T47D (cell line): ENCODE measurements at places on chromosomes 7 and 10.
A peak's percentile ranks its signal among the peaks of the same experiment; 100 is the strongest.

- DNase-seq, result peak; percentile 55
Observed at GRCh38 chr7:143321734-143322133, 5.8 kb downstream of the CLCN1 start.

- DNase-seq, result no peak
Observed at GRCh38 chr10:103734731-103735130, 120.6 kb downstream of the SH3PXD2A start.

DNA sequence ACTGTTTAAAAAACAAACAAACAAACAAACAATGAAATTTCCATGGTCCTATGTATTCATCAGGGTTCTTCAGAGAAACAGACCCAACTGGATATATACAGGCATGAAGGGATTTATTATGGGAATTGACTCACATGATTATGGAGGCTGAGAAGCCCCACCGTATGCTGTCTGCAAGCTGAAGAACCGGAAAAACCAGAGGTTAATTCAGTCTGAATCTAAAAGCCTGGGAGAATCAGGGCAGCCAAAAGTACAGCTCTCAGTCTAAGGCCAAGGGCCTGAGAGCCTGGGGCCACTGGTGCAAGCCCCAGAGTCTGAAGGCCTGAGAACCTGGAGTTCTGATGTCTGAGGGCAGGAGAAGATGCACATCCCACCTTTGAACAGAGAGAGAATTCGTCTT lies 163.5 kb downstream of the MDFIC start:
- peak; percentile 37 for DNase-seq

GRCh38 chr7:36506820-36507219 lies 117.2 kb downstream of the ANLN start:
- DNase-seq, result no peak

GRCh38 chr7:147586526-147586925 lies 1004.0 kb upstream of the C7orf33 start:
- DNase-seq, result no peak

DNA sequence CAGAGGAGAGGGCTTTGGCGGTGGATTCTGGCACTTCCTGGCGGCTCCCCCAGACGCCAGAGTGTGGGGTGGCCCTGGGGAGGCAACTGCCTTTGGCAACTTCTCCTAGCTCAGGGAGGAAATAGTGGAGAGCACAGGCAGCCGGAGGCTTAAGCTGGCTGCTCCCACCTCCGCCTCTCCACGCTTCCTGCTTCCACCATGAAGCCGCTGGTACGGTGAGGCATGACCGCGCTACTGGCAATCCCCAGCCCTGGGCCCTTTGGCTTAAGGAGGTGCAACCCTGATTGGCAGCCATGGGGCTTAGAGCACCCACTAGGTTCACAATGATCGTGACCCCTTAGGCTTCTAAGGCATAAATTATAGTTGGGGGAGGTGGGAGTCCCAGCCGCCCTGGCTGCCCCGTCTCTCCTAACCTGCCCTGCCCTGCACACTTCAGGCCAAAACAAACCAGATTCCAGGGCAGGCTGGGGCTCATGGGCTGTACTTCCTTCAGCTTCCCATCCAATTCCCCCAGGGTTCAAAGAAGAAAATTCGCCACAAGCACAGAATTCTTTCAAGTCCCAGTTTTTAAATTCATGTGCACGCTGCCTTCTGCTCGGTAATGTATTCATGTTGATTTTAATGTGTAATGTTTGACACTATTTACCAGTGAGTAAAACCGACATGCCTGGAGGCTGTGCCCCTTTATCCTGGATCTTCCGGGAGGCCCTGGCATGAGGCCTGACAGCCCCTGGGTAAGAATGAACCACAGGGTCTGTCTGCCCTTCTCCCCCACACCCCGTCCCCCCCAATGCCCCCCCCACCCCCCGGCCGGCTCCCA lies 90.7 kb upstream of the LRRC4 start:
- peak; percentile 25 for DNase-seq

- no peak for DNase-seq
Observed at GRCh38 chr10:20598590-20598989, 298.5 kb downstream of the NEBL start.

DNA sequence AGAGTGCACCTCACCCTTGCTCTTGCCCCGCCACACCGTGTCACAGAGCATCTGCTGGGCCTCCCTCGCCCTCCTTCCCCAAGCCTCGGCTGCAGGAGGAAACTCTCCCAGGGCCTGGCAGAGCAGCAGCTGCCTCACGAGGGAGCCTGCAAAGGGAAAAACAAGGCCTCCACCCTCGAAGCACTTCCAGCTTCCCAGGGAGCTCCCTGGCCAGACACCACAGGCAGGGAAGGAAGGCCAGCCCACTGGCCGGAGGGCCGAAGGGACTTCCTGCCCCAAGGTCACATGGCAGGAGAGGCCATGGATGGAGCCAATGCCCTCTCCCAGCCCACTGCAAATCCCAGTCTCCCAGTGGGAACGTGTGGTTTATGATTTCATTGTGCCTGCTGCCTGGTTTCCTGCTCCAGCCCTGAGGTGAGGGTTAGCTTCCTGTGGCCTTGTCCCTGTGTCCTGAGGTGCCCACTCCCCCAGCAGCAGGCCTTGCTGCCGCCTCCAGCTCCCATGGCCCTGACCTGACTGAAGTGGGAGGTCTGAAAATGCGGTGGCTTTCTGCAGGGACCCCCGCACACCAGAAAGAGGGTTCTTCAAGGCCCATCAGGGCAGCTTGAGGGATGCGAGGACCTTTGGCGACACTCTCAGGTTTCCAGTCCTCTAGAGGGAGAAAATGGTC lies 100.5 kb upstream of the PPIF start:
- no peak for DNase-seq

DNA sequence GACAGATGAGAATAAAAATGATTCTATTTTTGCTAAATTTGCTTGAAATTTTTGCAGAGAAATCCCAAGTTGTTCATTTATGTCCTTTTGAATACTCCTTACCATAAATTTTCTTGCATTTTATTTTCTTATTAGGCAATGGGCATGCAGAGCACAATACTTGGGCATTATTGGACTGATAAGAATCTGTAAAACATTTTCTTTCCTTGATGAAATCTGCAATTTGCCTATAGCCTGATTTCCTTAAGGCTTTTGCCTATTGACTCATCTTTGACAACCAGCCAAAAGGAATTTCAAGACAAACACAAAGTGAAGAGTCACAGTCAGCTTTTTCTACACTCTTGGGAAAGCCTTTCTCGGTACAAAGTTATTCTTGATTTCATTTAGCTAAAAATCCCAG lies 30.5 kb upstream of the GNAT3 start:
- DNase-seq, result peak; percentile 34

DNA sequence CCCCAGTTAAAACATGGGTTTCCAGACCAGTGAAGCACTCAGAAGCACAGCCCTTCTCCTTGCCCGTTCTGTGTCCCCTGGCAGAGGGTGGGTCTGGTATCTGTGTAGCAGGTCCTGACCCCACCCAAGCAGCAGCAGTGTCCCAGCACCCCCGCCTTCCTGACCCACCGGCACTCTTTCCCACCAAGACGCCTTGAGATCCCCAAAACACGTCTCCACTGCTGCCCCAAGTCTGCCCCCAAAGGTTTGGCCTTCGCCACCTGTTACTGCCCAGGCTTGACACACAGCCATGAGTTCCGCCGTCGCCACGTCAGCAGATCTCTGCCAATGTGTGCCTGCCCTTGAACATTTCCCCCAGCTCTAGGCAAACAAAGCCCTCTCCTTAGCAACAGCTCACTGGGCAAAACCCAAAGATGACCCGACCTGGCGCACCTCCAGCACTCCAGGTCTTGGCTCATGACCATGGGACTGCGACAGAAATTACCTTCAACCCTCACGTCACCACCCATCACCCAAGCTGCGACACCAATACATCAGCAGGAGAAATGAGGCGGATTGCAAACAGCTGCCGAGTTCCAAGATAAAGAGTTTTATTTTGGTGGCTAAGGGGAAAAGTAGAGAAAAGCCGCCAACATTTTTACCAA lies 75.6 kb downstream of the CTBP2 start:
- DNase-seq, result no peak

- no peak for DNase-seq
Observed at GRCh38 chr10:43252166-43252782, 14.6 kb downstream of the RASGEF1A start.

- DNase-seq, result no peak
Observed at GRCh38 chr10:44697116-44697515, 214.0 kb upstream of the TMEM72 start.

DNA sequence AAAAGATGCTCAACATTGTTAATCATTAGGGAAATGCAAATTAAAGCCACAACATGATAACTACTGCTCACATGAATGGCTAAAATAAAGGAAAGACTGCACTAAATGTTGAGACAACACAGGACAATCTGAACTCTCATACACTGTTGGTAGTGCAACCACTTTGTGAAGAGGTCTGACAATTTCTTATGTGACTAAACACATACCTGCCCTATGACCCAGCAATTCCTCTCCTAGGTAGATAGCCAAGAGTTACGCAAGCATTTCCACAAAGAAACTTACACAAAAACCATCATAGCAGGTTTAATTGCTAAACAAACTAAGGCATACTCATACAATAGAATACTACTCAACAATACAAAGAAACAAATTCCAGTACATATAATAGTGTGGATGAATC lies 41.8 kb upstream of the HERPUD2 start:
- no peak for DNase-seq
